ENCODE measurements at places on chromosomes 5 and 9.

DNA sequence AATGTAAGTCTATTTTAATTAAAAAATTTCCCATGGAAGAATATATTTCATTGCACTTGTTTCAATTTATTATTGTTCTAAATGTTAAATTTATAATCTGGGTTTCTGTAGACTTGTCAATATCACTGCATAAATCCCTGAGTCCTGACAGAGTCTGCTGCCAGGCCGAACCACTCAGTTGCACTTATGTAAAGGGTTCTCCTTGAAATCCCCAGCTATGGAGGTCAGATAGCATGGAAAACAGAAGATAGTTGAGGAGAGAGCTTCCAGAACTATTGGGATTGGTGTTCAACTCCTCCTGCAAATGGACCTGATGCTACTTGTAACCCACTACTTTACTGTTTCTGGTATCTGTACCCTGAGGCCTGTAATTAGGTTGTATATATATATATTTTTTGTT, 37.2 kb downstream of the KDM4C start:
- DNase-seq: no peak

GRCh38 chr9:132582786-132583583, 579 bp downstream of the BARHL1 start:
- DNase-seq: no peak

DNA sequence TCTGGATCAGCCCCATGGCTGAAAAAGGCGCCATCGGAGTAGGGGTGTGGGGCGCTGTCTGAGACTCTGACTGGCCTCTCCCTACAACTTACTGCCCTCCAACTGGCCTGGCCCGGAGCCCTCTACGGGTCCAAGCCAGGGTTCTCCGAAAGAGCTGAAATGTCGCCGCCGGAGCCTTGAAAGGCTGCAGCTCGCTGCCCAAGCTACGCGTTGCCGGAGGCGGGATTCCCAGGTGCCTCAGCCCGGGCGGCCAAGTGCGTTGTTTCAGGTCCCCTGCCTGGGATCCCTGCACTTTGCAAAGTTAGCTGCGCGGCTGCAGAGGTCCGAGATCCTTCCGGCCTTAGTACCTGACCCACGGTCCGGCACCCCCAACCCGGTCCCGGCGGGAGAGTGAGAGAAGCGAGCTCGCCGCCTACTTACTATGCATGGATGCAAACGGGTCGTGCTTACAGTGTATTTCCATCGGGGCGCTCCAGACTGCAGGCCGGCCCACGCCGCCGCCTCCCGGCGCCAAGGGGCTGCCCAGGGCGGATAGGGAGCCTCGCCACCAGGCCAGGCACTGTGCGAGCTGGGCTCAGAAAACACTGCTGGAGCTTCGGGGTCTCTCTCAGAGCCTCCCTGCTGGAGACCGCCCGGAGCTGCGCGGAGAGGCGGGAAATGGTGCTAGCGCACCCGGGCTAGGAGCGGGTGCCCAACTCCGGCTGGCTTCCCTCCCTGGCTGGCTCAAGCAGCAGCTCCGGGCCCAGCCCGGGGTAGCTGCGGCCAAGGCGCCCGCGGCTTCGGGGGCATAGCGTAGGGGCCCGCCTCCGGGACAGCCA, 7.7 kb downstream of the PAX5 start:
- DNase-seq: peak; percentile 12

DNA sequence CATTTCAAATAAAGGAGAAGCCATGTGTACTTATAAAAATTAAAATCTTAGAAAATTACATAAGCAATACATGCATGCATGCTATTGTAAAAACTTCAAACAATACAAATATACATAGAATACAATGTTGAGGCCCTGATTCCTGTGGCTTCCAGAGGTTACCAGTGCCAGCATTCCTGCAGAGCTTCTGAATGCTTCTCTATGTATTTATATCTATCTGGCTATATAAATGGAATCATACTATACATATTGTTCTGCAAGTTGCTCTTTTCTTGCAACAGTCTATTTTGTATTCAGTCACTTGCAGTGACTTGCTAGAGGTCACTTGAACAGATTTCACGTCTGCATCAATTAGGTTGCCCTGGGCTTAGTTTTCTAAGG, 3.2 kb upstream of the IL12B start:
- no peak for DNase-seq

DNA sequence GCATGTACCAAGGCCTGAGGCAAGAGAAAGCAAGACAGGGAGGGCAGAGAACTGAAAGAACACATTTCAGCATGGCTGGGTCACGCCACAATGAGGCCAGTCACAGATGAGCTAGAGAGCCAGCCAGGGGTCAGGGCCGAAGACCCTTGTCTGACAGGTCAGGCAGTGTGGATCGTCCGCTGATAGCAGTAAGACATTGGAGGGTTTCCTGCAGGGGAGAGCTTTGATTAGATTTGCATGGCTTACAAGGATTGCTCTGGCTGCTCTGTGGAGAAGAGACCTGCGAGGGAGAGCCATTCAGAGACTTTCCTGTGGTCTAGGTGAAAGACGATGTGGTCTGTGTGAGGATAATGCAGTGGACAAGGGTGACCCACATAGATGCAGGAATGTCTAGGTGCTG, 93.1 kb downstream of the RALGPS1 start:
- DNase-seq: no peak

- no peak for DNase-seq
Measured at GRCh38 chr5:19555876-19556275, 432.1 kb downstream of the CDH18 start.
